T-helper 9 cell (primary cell): ENCODE measurements at places on chromosomes 5 and 9.

DNA sequence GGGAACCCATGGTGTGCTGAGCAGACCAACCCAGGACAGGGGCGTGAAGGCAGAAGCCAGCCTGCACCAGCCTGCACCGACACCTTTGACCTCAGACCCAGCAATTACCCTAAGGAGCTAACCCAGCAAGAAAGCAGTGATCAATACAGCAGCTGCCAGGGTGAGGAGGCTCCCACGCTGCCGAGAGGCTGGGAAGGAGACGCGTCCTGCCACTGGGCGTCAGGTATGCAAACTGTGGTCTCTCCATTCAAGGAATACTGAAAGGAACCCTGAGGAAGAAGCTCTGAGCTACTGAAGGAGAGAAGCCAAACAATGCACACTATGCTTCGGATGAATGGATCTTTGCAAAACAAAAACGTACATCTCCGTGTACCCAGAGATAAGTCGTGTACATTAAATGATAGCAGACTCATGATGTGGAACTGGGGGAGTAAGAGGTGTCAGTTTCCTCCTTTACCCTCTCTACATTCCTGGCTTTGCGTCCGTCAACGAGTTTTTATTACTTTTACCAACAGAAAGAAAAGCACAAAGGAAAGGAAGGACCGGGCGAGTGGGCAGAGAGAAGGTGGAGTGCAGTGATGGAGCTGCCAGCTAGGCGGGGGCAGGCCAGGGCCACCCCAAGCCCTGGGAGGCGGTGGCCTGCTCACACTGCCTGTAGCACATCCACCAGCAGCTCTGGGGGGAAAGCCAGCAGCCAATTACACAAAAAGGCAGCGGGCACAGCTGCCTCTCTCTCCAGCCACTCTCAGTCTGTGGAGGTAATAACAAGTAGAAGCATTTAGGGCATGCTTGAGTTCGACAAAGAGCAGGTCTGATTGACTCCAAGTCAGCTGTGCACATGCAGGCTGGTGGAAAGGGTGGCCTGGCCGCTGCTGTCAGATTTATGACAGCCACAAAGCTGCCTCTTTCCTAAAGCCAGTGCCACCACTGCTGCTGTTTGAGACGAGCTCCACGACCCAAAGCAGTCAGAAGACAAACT is 29.3 kb downstream of the RASGEF1C start:
- no peak for DNase-seq

- DNase-seq = no peak
Measured at GRCh38 chr5:172830876-172831662, 3.0 kb upstream of the ERGIC1 start.

- no peak for DNase-seq
Measured at GRCh38 chr5:89168766-89169165, 285.8 kb upstream of the MEF2C start.

DNA sequence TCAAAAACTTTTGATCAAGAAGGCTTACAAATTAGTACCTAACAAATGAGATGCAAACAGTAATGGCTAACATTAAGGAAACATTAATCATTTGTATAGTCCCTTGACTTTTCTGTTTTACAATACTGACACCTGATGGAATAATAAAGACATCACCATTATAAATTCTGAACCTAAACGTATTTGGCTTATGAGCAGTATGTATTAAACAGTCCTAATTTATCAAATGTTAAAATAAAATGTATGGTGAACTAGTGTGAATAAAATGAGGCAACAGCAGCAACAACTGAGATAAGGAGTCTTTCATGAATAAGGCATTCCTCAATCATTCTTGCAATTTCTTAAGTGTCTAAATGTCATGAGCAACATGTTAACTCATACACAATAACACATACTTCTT is 6.0 kb downstream of the PUM3 start:
- no peak for DNase-seq

GRCh38 chr9:93207326-93207814 is 23.4 kb downstream of the WNK2 start:
- no peak for DNase-seq

GRCh38 chr9:37034938-37035647 is 1.0 kb upstream of the PAX5 start:
- DNase-seq = no peak

DNA sequence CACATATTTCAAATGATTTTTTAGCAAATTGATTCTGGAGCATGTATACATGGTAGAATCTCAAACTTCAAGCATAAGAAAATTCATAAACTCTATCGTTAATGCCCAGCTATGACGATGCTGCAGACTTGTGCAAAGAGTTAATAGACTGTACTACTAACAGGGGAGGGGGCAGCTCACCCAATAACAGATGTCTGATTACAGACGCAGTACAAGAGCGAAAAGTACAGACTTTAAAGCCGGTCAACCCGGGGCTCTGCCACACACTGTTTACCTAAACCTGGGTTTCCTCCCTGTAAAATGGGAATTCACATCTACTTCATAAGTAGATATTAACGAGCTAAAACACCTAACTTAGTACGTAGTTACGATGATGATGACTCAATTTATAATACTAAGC is 651 bp downstream of the TRIM23 start:
- DNase-seq = no peak

GRCh38 chr9:967903-968641 is 8.4 kb upstream of the DMRT3 start:
- DNase-seq = no peak
